ENCODE measurements at places on chromosomes 5 and 9. TPM values are rescaled to one million over a fixed set of nuclear protein-coding genes. Genes with fewer than 3 reads are reported as not detected.

The CYSRT1 gene
- total RNA-seq: 0.21 TPM

The CCNI2 gene
- not detected for total RNA-seq

The NKD2 gene
- total RNA-seq: 1.9 TPM

The TICAM2 gene
- 0.08 TPM for total RNA-seq

- DNase-seq: no peak
These were observed 93.8 kb downstream of the CSNK1G3 start for GRCh38 chr5:123605822-123606221.

The LURAP1L gene
- 3.4 TPM for total RNA-seq

The CCDC171 gene
- 71.0 TPM for total RNA-seq

- no peak for DNase-seq
These were observed 23.6 kb downstream of the UBAP2 start for GRCh38 chr9:34025062-34025461.

The FYB1 gene
- 31.6 TPM for total RNA-seq

DNA sequence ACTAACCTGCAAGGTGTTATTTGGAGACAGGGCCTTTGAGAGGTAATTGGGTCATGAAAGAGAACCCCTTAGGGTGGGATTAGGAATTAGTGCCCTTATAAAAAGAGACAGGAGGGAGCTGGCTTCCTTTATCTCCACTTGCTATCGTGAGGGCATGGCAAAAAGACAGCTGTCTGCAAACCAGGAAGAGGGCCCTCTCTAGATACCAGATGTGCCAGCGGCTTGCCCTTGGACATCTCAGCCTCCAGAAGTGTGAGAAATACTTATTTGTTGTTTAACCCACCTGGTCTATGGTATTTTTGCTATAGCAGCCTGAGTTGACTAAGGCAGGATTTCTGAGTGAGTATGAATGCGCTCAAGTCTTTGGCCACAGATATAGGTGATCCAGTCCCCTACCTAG, 978 bp upstream of the RGS14 start:
- DNase-seq: no peak

The GHR gene
- total RNA-seq: 60.6 TPM

GRCh38 chr9:135716045-135716444, 14.1 kb downstream of the KCNT1 start:
- DNase-seq: no peak

DNA sequence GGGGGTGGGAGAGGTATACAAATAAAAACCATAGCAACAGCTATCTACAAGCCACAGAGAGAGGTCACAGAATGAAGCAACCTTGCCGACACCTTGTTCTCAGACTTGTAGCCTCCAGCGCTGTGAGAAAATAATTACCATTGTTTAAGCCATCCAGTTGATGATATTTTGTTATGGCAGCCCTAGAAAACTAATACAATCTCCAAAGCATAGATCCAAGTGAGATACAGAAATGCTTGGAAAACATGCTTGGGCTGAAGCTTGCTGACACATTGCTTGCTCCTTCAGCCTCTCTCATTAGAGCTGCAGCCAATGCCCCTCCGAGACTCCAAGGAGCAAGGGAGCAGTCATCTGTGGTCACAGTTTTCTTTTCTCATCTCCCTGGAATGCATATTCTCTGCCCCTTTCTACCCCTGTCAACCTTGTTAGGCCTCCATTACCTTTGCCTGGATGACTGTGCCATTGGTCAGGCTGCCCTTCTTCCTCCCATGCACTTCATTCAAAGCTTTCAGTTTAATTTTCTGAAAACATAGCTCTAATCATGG, 401.4 kb upstream of the KLF4 start:
- DNase-seq: no peak

- DNase-seq: no peak
These were observed 109.3 kb upstream of the HAND1 start for GRCh38 chr5:154587123-154588026.

- DNase-seq: no peak
These were observed 501.3 kb upstream of the FTMT start for GRCh38 chr5:121350181-121350930.

- DNase-seq: no peak
These were observed 417.1 kb downstream of the KDM4C start for GRCh38 chr9:7174884-7175283.

DNA sequence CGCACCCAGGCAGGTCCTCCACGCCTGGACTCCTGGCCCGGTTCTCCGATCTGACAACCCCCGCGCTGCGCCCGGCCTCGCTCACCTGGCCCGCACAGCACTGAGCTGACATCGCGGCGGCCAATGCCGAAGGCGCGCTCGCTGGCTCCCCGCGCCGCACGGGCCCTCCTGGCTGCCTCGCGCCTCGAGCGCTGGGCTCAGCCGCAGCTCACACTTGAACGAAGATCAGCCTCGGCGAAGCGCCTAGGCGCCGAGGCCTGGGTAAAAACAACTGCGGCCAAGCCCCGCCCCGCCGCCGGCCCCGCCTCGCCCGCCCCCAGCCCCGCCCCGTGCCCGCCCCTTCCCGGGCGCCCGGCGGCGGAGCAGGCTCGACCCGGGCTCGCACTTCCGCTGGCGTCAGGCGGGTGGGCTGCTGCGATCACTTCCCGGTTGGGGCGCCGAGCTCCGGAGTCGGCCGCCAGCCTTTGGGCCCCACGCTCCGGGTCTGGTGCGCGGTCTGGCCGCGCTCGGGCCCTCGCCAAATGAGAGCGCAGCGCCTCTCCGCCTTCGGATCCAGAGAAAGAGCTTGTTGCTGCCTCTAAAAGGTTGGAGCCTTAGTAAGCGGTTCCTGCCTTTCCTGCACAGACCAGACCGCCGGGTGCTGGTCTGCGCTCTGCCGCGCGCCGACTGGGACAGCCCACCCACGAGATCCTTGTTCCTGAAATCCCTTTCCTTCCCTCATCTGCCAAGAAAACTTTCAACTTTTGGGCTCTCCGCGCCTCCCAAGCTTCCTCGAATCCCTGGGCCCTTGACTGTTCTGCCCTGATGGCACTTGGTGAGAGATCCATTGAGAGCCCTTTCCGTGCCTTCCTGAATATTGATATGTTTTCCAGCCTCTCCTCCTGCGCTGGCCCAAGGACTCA, at the start of gene SERINC5:
Gene SERINC5 (minus strand): TSS at position 238 of the 902 bp plus-strand sequence. CDS start 126 bp downstream, at position 112.
- peak; percentile 74 for DNase-seq

DNA sequence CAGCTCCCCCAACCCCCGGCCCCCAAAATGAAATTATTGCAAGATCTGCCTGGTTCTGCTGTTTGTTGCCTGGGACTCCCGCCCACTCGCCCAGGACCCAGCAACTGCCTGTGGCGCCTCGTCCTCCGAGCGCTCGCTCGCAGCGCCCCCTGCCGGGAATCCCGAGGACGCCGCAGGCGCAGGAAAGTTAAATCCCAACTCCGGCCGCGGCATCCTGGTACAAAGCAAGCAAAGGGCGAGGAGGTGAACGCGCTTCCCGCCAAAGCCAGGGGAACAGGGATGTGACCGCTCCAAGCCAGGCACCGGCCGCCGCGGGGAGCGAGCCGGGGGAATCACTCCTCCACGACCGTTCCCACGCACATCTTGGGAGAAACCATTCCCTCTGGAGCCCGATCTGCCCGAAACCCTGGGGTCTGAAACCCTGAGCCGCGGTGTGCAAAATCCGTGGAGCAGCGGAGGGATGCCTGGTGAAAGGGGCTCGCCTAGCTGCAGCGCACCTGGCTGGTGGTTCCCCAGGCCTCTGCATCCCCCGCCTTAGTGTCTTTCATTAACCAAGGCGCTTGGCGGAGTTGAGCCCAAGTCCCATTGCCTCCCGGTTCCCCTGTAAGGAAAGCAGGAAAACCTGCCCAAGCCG, 1.3 kb downstream of the SEMA5A start:
- peak; percentile 87 for DNase-seq

- no peak for DNase-seq
These were observed 860.8 kb upstream of the DMAC1 start for GRCh38 chr9:8660383-8660782.

Data from SK-MEL-5 (cell line).